ENCODE measurements at places on chromosomes 5 and 9.

- no peak for DNase-seq
Measured at GRCh38 chr5:81854915-81855314, 104.0 kb upstream of the SSBP2 start.

- no peak for DNase-seq
Measured at GRCh38 chr9:26870292-26870691, 22.3 kb downstream of the CAAP1 start.

GRCh38 chr9:101470929-101471328 is 35.4 kb upstream of the ALDOB start:
- no peak for DNase-seq

DNA sequence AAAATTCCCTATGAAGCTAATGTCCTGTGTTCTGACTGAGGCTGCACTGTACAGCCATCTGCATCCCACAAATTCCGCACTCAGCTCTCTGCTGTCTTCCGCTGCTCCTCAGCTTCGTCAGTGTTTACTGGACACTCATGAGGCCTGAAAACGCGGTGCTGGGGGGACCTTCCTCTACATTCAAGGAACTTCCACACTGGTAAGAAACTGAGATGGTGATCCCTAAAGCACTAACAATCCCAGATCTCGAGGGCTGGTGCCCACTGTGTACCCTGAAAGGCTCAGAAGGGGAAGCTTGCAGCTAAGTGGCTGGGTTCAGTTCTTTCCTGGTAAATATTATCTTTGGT is 117.9 kb downstream of the NRG2 start:
- DNase-seq = no peak

DNA sequence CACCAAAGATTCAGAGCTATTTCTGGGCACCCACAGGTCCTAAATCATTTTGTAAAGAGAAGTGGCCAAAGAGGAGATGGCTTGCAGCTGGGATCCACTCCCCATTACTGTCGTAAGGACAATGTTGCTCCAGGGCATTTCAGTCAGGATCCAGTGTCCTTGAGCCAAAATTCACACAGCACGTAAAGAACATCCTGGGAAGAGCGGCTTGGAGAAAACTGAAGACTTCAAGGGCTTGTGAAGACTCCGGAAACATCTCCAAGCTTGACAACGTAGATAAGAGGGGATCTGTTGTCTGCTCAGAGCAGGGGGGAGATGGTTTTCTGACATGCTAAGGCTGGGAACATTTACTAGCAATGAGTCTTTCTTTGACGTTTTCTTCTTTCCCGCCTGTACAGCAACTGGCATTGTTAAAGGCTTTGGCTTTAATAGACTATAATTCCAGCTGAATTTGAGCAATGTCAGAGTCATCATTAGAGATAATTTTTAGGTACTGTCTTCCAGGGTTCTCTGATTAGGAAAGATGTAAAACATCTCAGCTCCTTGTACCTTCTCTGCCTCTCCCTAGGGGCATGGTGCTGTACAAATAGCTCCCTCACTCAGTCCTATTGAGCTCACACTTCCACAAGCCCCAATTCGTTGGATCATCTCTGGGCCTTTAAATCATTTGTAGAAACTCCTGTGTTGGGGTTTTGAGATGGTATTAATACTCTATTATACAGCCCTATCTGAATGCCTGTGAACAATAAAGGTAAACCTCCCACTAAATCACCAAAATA is 39.7 kb downstream of the EGFLAM start:
- DNase-seq = no peak

DNA sequence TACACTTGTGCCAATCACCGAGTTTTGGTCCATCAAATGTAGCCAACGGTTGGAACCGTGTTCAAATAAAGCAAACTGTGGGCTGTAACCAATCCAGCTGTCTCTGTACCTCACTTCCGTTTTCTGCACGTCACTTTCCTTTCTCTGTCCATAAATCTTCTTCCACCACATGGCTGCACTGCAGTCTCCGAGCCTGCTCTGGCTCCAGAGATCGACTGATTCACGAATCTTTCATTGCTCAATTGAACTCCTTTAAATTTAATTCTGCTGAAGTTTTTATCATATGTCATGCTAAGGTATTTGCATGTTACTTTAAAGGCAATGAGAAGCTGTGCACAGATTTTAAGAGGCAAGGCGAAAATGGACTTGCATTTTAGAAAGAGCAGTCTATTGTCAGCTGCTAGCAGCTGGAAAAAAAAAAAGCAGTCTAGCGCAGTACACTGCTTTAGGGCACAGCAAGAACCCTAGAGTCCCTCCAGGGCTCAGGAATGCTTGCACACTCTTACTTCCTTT is 13.2 kb downstream of the TTC39B start:
- DNase-seq = no peak

DNA sequence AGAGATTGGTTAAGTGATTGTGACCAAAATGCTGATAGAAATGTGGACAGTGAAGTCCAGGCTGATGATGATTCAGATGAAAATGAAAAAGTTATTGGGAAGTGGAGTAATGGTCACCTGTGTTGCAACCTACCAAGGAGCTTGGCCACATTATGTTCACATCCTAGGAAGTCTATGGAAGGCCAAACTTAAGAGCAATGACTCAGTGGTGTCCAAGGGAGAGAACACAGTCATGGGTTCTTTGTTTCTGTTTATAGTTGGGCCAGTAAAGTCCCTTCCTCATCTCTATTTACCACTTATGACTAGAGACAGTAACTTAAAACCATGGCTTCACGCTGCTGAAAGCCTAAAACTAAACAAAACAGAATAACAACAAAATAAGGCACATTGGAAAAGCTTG is 555.3 kb upstream of the DAB2 start:
- no peak for DNase-seq

DNA sequence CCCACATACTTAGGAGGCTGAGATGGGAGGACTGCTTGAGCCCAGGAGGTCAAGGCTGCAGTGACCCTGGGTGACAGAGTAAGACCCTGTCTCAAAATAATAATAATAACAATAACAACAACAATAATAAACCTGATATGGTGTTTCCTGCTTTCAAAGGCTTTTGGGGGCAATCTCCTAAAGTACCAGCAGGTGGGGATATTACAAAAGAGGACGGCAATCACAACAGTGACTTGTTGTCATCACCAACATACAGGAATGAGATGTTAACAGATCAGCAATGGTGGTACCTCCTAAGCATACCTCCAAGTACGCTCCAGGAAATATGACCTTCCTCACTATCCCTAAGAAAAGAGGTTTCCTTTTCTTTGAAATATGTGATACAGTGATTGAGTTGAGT is 91.1 kb upstream of the RNF180 start:
- DNase-seq = no peak

- no peak for DNase-seq
Measured at GRCh38 chr5:145811834-145812625, 23.1 kb downstream of the PRELID2 start.

- peak; percentile 19 for DNase-seq
Measured at GRCh38 chr9:120393386-120394057, 186.4 kb downstream of the CDK5RAP2 start.

- no peak for DNase-seq
Measured at GRCh38 chr9:137715321-137715720, 96.5 kb downstream of the EHMT1 start.

- no peak for DNase-seq
Measured at GRCh38 chr9:18829873-18830272, 203.1 kb downstream of the SAXO1 start.

DNA sequence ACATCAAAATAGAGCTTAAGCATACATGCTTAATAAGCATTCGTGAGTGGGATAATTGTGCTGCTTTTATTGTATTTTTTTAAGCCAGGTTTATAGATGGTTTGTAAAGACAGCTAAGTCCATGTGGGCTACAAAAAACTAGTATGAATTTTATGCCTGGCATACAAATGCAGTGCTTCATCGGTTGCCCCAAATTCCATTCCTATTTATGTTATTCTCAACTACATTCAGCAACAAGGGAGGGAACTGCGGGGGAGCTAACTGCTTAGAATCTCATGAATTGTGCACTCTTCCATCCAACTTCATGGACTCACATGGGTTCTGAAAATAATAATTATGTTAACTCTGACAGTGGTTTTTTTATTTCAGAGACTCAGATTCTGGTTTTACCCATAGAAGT is 199.2 kb downstream of the FAM170A start:
- no peak for DNase-seq

GRCh38 chr5:126462239-126463014 is 39.2 kb downstream of the GRAMD2B start:
- no peak for DNase-seq

DNA sequence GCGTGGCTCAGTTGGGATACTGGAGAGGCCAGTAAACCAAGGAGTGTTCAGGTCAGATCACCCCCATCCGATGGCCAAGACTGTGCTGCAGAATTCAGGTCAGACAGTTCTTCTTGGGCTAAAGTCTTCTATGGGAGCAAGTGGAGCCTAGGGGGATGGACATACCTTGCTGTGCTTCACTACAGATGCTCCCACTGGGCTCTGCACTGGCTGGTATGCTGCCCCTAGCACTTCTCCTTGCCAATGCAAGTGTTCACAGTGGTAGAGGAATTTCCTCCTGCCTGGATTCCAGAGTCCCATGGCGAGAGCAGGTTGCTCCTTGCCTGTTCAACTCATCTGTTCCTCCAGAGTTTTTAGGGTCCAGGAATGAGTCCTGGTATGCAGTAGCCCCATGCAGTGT is 134.2 kb upstream of the EDIL3 start:
- DNase-seq = no peak

DNA sequence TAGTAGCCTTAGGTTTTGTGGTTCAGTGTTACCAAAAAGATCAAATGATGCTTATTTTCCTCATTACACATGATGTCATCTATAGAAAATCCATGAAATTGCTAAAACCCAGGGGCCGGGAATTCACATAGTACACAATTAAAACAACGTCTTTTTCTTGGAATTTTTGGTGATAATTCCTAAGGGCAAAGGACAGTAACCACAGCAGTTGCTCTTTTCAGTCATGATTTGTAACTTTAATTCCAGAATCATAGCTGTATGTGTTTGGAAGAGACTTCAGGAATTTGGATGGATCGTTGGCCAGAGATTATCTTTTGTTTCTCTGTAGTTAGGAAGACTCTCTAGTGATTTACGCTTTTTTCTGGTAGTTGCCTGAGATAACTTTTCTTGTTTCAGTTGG is 748.7 kb downstream of the TLE4 start:
- no peak for DNase-seq

DNA sequence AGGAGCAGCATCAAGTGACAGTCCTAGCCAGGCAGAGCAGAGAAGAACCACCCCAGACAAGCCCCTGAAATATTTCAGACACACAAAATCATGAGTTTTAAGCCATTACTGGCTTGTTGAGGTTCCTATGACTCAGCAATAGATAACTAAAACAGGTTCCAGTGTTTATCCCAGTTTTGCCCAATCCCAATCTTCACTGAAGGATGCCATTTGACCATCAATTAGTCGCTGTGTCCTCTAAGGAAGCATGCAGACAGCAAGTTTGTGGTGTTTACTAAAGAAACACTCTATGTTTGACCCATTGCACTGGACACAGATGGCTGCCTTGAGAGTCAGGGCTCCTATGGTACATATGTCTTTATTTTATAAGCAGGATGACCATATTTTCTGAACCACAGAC is 186.7 kb downstream of the SYK start:
- no peak for DNase-seq

DNA sequence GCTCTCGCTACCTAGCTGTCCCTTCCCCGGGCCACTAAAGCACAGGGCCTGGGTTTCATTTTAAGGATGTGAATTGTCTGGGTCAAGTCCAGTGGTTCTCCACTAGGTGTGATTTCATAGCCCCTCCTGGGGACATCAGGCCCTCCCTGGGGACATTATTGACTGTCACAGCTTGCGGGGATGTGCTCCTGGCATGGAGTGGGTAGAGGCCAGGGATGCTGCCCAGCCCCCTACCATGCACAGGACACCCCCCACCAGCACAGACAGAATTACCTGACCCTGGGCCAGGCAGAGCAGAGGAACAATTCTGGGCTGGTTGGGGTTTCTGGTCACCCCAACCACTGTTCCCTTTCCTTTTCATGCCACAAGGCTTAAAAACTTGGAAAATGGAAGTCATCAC is 4.1 kb downstream of the FAM78A start:
- DNase-seq = no peak

DNA sequence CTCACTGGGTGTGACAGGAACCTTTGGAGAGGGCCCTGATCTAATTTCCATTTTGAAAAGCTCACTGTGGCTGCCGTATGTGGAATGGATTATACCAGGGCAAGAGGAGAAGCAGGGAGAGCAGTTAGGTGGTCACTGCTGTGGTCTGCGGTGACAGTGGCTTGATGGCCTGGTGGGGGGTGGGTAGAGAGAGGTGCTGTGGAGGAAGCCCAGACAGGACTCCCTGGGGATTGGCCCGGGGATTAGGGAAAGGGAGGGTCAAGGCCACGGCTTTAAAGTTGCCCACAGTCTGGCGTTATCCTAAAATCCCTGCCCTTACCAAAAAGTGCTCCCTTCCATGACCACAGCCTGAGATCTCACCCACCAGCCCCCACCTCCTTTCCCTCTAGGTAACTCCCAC is 4.7 kb downstream of the B4GALT7 start:
- DNase-seq = no peak

- DNase-seq = no peak
Measured at GRCh38 chr9:109805050-109805449, 25.1 kb downstream of the PALM2AKAP2 start.

- DNase-seq = no peak
Measured at GRCh38 chr5:160547061-160547460, 125.4 kb downstream of the PTTG1 start.

- DNase-seq = no peak
Measured at GRCh38 chr9:69496846-69497450, 171.9 kb downstream of the ENTREP1 start.

GRCh38 chr9:130476151-130476730 is 31.5 kb downstream of the ASS1 start:
- no peak for DNase-seq

- no peak for DNase-seq
Measured at GRCh38 chr5:105877592-105877991, 1793.1 kb downstream of the EFNA5 start.

GRCh38 chr9:18385696-18386490 is 88.1 kb upstream of the ADAMTSL1 start:
- DNase-seq = no peak

GRCh38 chr9:34549407-34549732 is 26.6 kb upstream of the ENHO start:
- DNase-seq = no peak

GRCh38 chr9:12290166-12290869 is 402.9 kb upstream of the TYRP1 start:
- DNase-seq = no peak

DNA sequence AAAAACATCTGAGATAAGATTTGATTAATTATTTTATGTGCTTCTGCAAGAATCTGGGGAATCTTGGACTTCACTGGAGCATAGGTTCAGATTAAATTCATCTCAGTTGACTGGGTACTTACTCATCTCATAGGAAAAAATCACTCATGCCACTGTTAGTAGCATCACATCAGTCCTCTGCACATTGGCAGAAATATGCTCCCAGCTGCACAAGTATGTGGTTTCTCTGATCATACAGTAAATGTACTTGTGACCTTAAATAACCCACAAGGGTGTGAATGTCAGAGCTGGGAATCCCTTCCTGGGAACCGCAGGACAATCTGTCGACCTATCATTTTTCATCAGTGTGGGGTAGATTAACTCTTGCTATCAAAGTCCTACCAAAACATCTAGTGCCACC is 203.7 kb upstream of the SLC24A2 start:
- peak; percentile 30 for DNase-seq
